ENCODE measurements at places on chromosomes 7 and 10. TPM values are rescaled to one million over a fixed set of nuclear protein-coding genes. Genes with fewer than 3 reads are reported as not detected.

PALD1 gene
- total RNA-seq: 0.14 TPM

DGKI gene
- 15.5 TPM for total RNA-seq

SEMA3A gene
- total RNA-seq: 18.1 TPM

A1CF gene
- total RNA-seq: not detected

CBX3 gene
- 110 TPM for total RNA-seq

AFAP1L2 gene
- 0.05 TPM for total RNA-seq

NPY4R2 gene
- 0.37 TPM for total RNA-seq

NPY gene
- not detected for total RNA-seq

ZNF107 gene
- total RNA-seq: 3.9 TPM

HOXA7 gene
- 1.8 TPM for total RNA-seq

CYP17A1 gene
- total RNA-seq: not detected

TMEM273 gene
- not detected for total RNA-seq

CFAP46 gene
- total RNA-seq: 2.2 TPM

KCNIP2 gene
- total RNA-seq: 0.59 TPM

ACTL6B gene
- total RNA-seq: not detected

FAM237B gene
- total RNA-seq: not detected

GPAM gene
- 61.5 TPM for total RNA-seq

TRUB1 gene
- total RNA-seq: 34.7 TPM

IL2RA gene
- not detected for total RNA-seq

CABCOCO1 gene
- 0.18 TPM for total RNA-seq

SRRT gene
- 46.3 TPM for total RNA-seq

PDLIM1 gene
- 7.9 TPM for total RNA-seq

ARHGAP19 gene
- 10.8 TPM for total RNA-seq

MYOF gene
- 385 TPM for total RNA-seq

HEPACAM2 gene
- total RNA-seq: not detected

OR2A1 gene
- total RNA-seq: under 0.01 TPM

LRIT2 gene
- not detected for total RNA-seq

UTF1 gene
- not detected for total RNA-seq

SORCS1 gene
- total RNA-seq: not detected

POU6F2 gene
- not detected for total RNA-seq

TRIM73 gene
- total RNA-seq: 0.59 TPM

VSTM4 gene
- 1.6 TPM for total RNA-seq

PON3 gene
- total RNA-seq: not detected

TLX1 gene
- total RNA-seq: not detected

CUZD1 gene
- total RNA-seq: 0.30 TPM

MPP7 gene
- total RNA-seq: 0.59 TPM

SFXN2 gene
- total RNA-seq: 2.4 TPM

ZNF398 gene
- 6.8 TPM for total RNA-seq

ASAH2B gene
- total RNA-seq: 3.3 TPM

NANOS1 gene
- total RNA-seq: 0.23 TPM

CHST15 gene
- 0.46 TPM for total RNA-seq

NOC3L gene
- total RNA-seq: 53.4 TPM

GIMAP4 gene
- total RNA-seq: 0.59 TPM

DENND10 gene
- 91.8 TPM for total RNA-seq

TAS2R5 gene
- total RNA-seq: 1.2 TPM

AKR1C8 gene
- total RNA-seq: not detected

HDAC9 gene
- total RNA-seq: 3.3 TPM

CALML5 gene
- not detected for total RNA-seq

FOXP2 gene
- 1.2 TPM for total RNA-seq

BTBD16 gene
- total RNA-seq: not detected

SCIN gene
- 6.2 TPM for total RNA-seq

C10orf143 gene
- 0.32 TPM for total RNA-seq

CALHM3 gene
- not detected for total RNA-seq

C7orf33 gene
- not detected for total RNA-seq

FAM25A gene
- total RNA-seq: not detected

TAS2R38 gene
- total RNA-seq: not detected

ZNF438 gene
- total RNA-seq: 2.3 TPM

MYH16 gene
- under 0.01 TPM for total RNA-seq

SLC13A1 gene
- total RNA-seq: not detected

SEMA4G gene
- 1.2 TPM for total RNA-seq
